ENCODE measurements at places on chromosomes 6 and 20.

DNA sequence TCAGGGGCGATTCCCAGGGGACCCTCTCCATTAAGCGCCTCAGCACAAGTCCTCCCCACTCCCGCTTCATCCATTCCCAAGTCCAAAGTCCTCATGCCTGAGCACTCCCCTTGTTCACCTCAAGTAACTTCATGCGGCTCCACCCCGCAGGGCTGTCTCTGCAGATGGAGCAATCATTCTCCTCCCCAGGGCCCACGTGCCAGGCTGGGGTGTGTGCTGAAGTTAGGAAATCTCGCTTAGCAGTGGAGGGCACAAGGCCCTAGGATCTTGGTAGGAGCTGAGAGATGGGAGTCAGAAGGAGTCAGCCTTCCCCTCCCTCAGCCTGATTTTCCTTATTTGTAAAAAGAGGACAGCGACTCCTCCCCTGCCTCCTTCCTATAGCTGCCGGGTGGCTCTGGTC is 3.5 kb downstream of the TGM3 start:
- DNase-seq: no peak

DNA sequence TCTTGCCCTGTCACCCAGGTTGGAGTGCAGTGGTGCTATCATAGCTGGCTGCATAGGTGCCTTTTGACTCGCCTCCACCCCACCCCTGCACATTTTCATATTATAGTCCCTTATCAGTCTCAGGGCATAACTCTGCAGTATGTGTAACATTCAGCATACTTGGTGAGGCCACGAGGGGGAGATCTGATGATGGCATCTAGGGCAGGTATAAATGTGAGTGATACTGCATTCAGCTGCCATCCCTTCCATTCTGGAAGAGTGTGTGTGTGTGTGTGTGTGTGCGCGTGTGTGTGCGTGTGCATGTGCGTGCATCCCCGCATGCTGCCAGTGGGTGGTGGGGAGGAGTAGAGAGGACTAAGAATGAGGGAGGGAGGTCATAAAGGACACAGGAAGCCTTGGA is 81.4 kb downstream of the JARID2 start:
- DNase-seq: no peak

DNA sequence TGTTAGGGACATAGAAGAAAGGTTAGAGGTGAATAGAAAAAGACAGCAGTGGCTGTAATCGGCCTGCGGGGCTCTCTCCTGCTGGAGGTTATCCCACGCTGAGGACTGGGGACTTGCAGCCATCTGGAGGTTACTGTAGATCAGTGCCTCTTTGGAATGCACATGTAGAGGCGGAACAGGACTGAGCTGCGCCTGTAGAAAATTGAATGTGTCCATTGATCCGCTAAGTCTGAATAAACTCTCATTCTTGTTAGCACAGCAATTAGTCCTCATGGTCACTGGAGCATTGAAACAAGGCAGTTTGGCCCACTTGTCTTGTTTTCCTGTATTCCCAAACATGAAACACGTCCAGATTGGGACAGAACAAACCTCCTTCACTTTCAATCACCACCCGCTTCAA is 46.3 kb upstream of the F13A1 start:
- no peak for DNase-seq

- no peak for DNase-seq
Measured at GRCh38 chr20:57020364-57020763, 246.1 kb downstream of the BMP7 start.
